ENCODE measurements at places on chromosomes 13 and 19.

DNA sequence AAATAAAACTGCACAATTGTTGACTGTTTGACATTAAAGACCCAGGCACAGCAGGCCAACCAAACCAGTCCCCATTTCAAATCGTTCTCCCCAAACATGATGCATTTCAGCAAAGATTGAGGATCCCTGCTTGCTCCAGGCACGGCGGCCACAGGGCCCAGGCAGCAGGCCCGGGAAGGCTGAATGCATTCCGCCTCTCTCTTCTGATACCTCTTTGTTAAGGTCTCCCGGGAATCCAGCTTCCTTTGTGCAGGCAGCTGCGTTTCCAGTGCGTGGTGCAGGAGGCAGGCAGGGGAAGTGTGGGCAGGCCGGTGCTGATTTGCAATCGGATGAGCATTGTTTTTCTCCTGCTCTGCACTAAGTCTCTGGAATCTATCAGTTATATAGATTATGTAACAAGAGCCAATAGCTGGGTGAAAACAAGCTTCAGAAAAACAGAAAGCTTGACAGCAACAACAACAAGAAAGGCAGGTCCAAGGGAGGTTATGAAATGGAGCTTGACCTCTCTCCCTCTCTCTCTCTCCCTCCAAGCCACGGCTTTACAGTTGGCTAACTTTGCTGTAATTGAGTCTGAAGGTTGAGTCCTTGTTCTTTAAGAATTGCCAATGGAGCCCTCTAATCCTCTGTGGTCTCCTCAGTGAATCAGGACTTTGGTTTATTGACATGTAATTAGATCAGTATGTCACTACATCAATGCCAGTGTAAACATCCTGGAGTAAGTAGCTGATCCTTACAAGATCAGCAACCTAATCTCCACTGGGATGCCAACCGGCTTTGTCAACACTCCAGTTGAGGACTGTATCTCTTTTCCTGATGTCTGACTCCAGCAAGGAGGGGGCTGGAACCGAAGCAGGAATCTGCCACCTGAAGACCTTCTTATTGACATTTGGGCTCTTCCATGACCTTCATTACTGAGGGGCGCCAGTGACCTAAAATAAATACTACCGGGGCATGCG is 338.0 kb downstream of the TEX29 start:
- DNase-seq = no peak

GRCh38 chr13:45928843-45929242 is 77.3 kb upstream of the SIAH3 start:
- DNase-seq = no peak

GRCh38 chr19:11612816-11613511 is 15.7 kb downstream of the ZNF627 start:
- DNase-seq = no peak

- DNase-seq = no peak
Measured at GRCh38 chr13:113557013-113557412, 27.5 kb upstream of the TFDP1 start.

GRCh38 chr13:51806566-51806965 is 2.6 kb upstream of the DHRS12 start:
- DNase-seq = no peak

GRCh38 chr19:17391371-17392151 is 2.4 kb downstream of the CCDC194 start:
- DNase-seq = no peak

Measured in right renal pelvis (tissue), 4 donors.